Stimulated activated CD4-positive, alpha-beta T cell treated with anti-CD3 and anti-CD28 coated beads, Interleukin-2, amount 100 ng/mL, for 24 hours (primary cell): ENCODE measurements at places on chromosomes 5 and 9.

- no peak for DNase-seq
Observed at GRCh38 chr9:7489036-7489435, 310.5 kb downstream of the DMAC1 start.

- DNase-seq, result no peak
Observed at GRCh38 chr5:159021136-159021900, 78.4 kb downstream of the EBF1 start.

DNA sequence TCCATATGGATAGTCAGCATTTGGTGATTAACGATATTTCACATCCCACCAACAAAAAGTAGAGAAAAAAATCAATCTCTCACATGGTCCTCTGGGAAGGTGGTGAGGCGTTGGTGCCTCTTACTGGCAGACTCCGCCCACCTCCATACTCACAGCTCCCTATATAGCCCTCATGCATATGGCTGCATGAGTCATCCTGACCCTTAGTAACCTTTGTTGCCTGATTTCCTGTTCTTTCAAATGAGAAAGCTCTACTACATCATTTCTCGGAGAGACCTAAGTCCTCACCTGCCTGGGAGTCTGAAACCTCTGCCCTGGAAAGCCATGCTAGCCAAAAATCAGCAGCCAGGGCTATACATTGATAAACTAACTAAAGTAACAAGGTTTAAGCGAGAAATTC, 33.3 kb upstream of the ABCA1 start:
- peak; percentile 49 for DNase-seq

- no peak for DNase-seq
Observed at GRCh38 chr9:132538071-132538470, 44.3 kb upstream of the BARHL1 start.

DNA sequence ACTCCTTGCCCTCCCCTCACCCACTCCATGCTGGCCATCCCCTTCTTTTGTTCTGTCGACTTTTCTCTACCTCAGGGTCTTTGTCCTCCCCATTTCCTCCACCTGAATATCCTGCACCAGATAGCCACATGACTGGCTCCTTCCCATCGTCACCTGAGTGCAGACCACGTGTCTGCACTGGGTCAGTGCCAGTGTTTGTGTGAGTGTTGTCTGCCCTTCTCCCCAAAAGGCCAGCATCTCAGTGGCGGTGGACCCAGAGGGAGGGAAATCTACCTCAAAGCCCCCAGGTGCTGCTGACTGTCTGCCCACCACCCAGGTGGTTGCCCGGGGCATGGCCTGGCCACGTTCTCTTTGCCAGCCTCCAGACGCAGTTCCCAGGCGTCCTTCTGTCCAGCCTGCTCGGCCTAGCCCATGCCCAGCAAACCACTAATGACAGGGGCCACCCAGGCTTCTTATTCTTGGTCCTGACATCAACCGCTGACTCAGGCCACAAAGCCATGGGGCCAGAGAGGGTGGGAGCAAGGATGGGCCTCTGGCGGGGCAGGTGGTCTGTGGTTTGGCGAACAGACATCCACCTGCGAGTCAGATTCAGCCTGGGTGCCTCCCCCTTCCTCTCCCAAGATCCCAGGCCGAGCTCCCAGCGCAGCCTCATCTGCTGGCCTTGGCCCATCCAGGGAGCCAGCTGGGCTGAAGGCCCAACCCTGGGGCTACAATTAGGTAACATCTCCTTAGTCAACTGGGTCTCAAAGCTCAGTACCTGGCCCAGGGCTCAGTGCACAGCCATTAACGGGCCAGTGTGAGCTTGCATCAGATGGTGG, 5.5 kb upstream of the NINJ1 start:
- no peak for DNase-seq

DNA sequence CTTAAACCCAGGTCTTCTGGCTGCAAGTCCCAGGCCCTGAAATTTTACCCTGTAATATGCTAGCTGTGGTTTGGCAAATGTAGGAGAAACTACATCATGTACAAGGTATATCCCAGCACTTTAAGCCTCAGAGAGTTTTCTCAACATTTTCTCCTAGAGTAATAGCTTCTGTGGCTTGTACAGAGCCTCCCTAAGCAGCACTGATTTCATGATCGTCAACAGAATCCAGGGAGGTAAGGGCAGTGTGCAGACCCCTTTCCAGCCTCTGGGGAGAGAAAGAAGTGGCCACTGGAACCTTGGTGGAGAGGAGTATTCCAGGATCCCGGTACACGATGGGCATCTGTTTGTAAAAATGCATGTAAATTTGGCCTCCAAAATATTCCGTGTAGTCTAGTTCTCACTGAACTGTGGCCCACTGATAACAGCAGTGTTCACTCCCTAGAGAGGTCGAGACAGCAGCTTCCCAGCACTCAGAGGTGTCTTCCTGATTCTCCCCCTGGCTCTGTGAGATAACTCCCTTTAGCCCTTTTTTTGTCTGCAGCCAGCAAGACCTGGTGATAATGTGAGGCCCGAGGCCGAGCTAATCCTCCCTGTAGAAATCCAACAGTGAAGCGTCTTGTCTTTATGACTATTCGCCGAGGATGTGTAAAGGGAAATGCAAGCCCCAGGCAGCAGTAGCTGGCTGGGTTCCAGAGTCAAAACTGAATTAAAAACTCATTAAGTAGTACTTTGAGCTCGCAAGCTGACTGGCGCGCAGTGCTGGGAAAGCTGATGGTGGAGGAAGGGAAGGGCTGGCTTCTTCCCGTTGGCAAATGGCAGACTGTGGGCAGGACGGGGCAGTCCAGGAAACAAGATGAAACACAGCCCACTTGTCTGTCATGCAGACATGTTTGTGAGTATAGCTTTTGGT, 59.0 kb downstream of the MAP1B start:
- DNase-seq, result no peak

DNA sequence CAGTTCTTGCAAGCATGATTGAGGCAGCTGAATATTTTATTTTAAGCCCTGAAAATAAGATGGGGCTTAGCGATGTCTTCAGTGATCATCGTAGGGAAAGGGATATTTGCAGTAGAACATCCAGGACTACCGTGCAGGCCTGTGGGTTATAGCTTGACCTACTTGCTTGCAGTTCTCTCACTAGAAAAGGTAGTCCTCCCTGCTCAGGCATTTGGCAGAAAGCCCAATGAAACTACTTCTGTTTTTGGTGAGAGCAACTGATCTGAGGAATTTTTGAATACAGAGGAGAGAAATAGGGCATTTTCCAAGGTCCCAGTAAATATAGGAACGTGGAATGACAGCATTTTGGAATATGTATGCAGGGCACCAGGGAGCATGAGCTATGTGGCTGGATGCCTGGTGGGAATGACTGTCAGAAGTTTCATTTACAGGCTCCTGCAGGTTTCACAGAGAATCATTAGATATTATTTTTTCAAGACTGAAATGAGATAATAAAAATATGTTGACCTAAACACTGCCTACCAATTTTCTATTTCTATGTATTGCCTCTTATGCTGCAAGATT, 417.9 kb upstream of the ACTBL2 start:
- DNase-seq, result no peak

DNA sequence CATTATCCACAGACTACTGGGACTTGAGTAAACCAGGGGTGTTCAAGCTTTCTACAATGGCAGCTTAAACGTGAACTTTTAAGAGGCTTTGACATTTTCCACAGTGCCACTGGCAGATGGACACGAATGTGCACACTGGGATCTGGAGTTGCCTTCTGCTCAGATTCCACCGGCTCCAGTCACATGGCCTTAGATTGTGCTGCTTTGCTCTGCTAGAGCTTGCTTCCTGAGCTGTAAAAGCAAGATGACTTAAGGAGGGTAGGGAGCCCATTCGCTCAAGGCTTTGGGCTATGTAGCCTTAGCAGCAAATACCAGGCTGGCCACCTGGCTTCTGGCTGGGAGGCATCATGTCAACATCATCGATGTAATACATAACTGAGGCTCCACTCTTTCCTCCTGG, 436.9 kb downstream of the MED10 start:
- DNase-seq, result no peak

DNA sequence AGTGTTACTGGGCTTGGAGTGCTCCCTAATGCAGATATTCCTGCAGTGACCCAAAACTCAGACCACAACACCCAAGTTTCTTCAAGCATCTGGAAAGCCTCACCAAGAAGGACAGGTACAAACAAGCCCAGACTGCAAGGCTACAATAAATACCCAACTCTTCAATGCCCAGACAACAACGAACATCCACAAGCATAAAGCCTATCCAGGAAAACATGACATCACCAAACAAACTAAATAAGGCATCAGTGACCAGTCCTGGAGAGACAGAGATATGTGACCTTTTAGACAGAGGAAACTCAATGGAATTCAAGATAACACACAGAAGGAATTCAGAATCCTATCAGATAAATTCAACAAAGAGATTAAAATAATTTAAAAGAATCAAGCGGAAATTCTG, 605.6 kb downstream of the PDE4D start:
- DNase-seq, result no peak

DNA sequence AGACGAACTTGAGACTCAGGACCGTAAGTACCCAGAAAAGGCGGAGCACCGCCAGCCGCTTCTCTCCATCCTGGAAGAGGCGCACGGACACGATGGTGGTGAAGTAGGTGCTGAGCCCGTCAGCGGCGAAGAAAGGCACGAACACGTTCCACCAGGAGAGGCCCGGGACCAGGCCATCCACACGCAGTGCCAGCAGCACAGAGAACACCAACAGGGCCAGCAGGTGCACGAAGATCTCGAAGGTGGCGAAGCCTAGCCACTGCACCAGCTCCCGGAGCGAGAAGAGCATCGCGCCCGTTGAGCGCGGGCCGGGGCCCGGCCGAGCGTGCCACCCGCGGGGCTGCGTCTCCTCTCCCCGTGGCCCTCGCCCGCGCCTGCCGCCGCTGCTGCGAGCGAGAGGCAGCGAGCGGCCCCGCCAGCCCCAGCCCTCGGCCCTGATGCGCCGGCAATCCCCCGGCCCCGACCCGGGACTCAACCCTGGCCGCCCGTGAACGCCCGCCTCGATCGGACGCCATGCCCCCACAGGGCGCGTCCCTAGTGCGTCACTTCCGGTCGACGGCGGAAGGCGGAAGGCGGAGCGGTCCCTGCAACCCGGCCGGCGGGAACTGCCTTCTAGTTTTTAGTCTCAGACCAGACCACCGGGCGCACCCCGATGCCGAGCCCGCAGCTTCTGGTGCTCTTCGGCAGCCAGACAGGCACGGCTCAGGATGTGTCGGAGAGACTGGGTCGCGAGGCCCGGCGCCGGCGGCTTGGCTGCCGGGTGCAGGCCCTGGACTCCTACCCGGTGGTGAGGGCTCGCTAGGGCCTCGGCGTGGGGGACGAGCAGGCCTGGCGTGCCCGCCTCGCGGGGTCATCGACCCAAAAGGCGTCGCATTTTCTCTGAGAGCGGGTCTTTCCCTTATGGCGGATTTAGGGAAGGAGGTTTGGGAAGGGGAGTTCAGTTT, at the start of the genes NDOR1 and TMEM203:
NDOR1 (plus strand) TSS at position 575 of the 944 bp plus-strand sequence; CDS start at position 653, 78 bp downstream.
TMEM203 (minus strand) TSS at position 523 of the 944 bp plus-strand sequence; CDS start at position 289, 234 bp downstream.
- DNase-seq, result peak; percentile 97

- no peak for DNase-seq
Observed at GRCh38 chr9:20200581-20200980, 411.7 kb upstream of the SLC24A2 start.

DNA sequence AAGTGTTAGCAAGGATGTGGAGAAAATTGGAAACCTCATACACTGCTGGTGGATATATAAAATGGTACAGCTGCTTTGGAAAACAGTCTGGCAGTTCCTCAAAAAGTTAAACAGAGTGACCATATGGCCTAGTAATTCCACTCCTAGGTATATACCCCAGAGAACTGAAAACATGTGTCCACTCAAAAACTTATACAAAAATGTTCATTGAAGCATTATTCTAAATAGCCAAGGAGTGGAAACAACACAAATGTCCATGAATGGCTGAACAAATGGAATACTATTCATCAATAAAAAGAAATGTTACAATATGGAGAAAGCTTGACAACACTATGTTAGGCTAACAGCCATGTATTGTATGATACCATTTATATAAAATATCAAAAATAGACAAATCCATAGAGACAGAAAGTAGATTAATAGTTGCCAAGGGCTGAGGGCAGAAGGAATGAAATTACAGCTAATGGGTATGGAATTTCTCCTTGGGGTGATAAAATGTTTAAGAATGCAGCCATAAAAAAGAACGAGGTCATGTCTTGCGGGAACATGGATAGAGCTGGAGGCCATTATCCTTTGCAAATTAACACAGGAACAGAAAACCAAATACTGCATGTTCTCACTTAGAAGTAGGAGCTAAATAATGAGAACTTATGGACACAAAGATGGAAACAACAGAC, 33.6 kb upstream of the FBP1 start:
- no peak for DNase-seq

DNA sequence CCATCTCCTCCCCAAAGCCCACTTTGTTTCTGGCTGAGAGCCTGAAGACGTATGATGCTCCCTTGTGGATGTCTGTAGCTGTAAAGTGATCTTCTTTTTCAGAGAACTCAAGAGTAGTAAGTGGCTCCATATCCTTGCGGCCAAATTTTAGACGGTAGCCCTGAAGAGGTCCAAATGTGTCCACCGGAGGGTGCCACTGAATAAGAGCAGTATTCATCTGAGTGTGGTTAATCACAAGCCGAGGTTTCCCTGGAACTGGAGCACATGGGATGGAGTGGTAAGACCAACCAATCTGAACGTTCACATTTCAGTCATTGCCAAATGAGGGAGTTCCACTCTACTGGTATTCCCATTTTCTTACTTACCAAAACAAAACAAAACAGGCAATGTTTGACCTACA, 686.5 kb upstream of the DMAC1 start:
- DNase-seq, result no peak

GRCh38 chr5:97355775-97356174, 172.7 kb upstream of the RIOK2 start:
- no peak for DNase-seq

DNA sequence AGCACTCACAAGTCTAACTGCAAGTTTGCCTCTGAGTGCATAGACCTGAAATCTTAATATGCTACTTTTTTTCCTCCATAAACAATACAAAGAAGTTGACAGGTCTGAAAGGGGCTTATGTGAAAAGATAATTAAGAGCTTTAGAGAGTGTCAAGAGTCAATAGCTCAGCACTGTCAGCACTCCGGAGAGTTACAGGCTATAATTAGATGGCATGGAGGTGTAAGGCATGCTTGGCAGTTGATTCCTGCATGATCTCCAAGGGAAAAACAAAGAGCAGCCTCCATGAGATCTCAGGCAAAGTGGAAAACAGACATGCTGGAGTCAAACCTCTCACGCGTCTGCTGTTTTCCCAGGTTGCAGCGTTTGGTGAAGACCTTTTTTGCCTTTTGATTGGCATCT, 468.7 kb downstream of the TLE4 start:
- DNase-seq, result no peak

DNA sequence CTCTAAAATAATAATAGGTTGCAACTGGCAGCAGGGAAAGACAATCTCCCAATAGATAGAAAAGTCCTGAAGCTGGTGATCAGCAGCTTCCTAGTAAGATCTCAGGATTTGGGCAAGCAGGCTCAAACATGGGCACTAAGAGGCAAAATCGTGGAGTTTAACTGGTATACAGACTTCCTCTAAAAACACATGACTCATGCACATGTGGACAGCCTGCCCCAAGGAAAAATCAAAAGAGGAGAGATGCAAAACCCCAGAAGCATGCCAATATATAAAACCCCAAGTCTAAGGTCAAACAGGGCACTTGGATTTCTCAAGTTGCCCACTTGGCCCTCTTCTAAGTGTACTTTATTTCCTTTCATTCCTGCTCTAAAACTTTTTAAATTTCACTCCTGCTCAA, 62.8 kb downstream of the CDKN2A start:
- no peak for DNase-seq

GRCh38 chr5:65919773-65920172, 6.6 kb upstream of the ERBIN start:
- DNase-seq, result no peak

GRCh38 chr5:131595088-131596033, 39.7 kb downstream of the RAPGEF6 start:
- DNase-seq, result peak; percentile 25
